Stimulated activated CD8-positive, alpha-beta memory T cell treated with anti-CD3 and anti-CD28 coated beads, Interleukin-4, amount 100 ng/mL, for 1 hour (primary cell): ENCODE measurements at places on chromosomes 6 and 20.

GRCh38 chr20:44908987-44909871 lies 631 bp upstream of the PABPC1L start:
- no peak for DNase-seq

- DNase-seq = no peak
These were observed 109.8 kb downstream of the JAG1 start for GRCh38 chr20:10563935-10564492.

- no peak for DNase-seq
These were observed 800 bp upstream of the DYNLT1 start for GRCh38 chr6:158645064-158646022.

- DNase-seq = no peak
These were observed 26.5 kb downstream of the FYN start for GRCh38 chr6:111846492-111847409.

DNA sequence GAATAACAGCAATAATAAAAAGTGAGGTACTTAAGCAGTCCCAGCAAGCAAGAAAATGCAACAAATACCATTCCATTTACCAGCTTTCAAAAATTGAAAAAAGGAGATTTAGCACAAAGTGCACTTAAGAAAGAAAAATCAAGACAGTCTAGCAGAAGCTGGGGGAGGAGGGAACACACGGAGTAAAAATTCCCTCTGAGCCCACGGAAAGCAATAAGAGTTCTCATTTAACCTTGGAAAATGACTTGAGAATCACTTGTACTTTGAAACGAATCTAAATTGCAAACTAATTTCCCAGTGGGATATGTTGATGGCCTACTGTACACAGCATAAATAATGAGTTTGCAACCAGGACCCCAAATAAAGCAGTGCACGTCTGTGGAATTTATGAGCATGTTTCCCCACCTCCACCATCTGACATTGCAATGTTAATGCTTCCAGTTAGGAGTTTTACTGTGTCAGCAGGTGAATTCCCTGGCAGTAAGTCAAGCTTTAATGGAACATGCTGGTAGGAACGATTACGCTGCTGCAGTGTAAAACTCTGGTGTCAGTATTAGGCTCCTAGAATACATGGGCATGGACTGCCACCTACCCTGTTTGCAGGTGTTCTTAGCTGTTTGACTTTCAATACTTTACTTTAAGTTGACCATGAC lies 386.8 kb downstream of the HDGFL1 start:
- DNase-seq = no peak

- DNase-seq = no peak
These were observed 190.8 kb downstream of the MTFR2 start for GRCh38 chr6:136059308-136059707.

DNA sequence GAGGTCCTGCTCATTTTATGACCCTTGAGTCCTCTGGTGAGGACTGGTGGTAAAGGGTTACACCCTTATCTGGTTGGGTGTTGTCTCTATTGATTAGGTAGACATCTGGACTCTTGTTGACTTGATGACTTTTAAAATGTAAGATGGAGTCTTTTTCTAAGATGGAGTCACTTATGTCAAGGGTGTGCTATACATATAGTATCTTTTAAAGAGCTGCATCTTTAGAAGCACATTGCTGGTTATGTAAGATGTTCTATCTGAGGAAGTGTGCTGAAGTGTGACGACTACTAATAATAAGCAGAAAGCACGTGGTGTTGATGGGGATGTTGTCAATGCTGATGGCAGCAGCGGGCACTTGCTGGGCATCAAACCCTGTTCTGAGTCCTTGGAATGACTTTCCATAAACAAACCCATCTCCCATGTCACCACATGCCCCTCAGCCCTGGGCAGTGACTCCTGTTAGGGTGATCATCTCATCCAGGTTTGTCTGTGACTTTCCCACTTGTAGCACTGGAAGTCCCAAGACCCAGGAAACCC lies 229.6 kb downstream of the EYA2 start:
- DNase-seq = no peak

DNA sequence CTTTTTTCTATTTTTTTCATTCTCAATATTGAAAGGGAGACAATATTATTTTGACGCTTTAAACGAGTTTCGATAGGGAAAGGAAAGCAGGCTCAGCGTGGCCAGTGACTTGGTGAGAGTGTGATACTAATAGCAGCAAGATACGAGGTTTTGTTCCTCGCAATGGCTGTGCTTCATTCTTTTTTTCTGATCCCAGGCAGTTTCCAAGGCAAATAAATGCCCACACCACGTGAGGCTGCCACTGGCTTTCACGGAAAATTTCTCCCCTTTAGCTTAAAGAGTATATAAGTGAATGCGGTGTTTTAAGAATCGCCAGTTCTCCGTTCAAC lies 196.4 kb upstream of the ZNF184 start:
- no peak for DNase-seq

GRCh38 chr6:104896914-104897313 lies 37.2 kb upstream of the HACE1 start:
- DNase-seq = no peak

- DNase-seq = no peak
These were observed 237.3 kb upstream of the CNR1 start for GRCh38 chr6:88403486-88403885.

- no peak for DNase-seq
These were observed 254.6 kb upstream of the PRDM1 start for GRCh38 chr6:105831311-105832097.

GRCh38 chr20:17179840-17180239 lies 47.0 kb upstream of the PCSK2 start:
- no peak for DNase-seq

- DNase-seq = no peak
These were observed 58.3 kb downstream of the HDGFL1 start for GRCh38 chr6:22627644-22628043.

DNA sequence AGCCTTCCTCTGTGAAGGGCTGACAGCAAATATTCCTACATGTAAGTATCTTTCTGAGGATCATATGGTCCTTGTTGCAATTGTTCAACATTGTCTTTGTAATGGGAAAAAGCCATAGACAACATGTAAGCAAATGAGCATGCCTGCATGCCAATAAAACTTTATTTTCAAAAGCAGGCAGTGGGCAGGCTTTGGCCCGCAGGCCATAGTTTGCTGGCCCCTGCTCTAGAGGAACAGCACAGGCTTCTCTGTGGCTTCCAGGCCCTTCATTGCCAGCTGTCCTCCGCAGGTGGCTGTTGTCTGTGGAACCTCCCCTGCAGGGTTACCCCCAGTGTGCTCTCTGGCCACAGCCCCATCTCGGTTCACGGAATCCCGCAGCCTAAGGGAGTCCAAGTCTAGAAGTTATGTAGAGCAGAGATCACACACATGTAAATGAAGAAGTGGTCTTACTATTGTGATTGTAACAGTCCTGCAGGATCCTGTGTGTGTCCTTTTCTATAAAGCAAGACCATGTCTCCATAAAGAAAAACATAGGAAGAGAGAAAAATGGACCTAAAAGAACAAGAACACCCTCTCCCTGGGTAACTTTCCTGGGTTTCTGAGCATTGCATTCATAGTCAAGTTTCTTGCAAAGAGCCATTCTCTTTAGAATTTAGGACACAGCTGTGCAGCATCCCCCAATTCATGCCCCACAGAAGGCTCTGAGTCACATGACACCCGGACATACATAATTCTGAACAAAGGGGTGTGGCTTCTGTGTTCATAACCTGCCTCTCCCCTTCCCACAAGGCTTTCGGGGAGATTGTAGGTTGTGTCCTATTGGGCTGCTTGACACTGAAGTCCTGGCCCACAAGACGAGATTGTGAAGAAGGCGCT lies 10.0 kb downstream of the UNC93A start:
- no peak for DNase-seq

GRCh38 chr6:91678679-91679446 lies 1092.0 kb upstream of the MAP3K7 start:
- no peak for DNase-seq

DNA sequence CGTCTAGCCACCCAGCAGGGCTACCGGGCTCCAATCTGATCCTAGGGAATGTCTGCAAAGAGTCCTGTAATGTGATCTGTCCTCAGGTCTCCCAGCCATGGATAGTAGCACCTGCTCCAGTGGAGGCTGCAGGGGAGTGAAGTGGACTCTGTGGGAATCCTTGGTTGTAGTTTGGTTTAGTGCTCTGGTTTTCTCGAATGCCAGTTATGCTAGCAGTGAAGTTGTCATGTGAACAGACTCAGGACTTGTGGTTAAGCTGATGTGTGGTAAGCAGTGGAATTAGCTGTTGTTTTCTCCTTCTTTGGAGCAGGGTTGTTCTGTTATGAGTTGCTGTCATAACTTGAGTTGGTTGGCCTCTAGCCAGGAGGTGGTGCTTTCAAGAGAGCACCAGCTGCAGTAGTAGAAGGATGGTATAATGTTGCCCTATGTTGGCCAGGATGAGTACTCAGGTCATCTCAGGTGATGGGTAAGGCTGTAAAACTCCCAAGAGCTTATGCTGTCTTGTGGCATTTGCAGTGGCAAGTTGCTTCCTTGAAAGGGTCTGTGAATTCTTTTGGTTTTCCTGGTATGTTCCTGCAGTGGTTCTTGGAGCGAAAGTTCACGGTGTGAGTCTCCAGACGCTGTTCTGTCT lies 390.2 kb downstream of the UTRN start:
- no peak for DNase-seq

DNA sequence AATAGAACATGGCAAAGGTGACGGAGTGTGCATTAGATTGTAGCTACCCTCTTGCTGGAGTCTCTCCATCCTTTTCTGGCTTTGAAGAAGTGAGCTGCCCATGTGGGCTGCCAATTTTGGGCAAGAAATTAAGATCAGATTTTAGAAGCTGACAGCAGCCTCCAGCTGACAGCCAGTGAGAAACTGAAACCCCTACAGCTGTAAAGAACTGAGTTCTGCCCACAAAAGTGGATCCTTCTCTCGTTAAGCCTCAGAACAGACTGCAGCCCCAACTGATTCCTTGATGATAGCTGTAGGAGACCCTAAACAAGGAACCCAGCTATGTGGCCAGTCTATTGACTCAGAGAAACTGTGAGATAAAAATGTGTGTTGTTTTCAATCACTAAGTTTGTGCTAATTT lies 134.1 kb downstream of the CD109 start:
- DNase-seq = no peak

- no peak for DNase-seq
These were observed 64.2 kb downstream of the GCNT2 start for GRCh38 chr6:10585209-10585845.

DNA sequence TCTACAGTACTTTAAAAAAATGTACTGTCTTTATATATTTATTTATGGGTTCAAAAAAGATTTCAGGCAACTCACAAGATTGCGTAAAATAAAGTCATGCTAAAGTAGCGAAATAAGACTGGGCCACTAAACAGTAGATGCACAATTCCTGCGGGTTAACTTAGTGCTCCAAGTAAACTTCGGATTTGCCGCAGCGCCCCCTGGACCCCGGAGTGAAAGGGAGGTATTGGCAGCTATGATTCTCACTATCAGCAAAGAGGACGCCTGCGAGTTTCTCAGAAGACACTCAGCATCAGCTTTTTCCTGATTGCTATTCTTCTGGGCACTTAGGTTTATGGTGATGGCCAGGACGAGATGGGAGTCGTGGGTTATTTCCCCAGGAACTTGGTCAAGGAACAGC lies 1.4 kb downstream of the OTOR start:
- DNase-seq = no peak

- no peak for DNase-seq
These were observed 176.0 kb upstream of the THEMIS start for GRCh38 chr6:128076843-128077242.

GRCh38 chr20:52200870-52201269 lies 9.3 kb upstream of the ZFP64 start:
- no peak for DNase-seq

- DNase-seq = peak; percentile 17
These were observed 548 bp downstream of the AGPAT4 start for GRCh38 chr6:161273274-161273751.

GRCh38 chr6:100464903-100465700 lies at the start of gene SIM1:
SIM1 (minus strand) TSS chr6:100464921; CDS start chr6:100463468, 1,453 bp downstream.
- DNase-seq = no peak

DNA sequence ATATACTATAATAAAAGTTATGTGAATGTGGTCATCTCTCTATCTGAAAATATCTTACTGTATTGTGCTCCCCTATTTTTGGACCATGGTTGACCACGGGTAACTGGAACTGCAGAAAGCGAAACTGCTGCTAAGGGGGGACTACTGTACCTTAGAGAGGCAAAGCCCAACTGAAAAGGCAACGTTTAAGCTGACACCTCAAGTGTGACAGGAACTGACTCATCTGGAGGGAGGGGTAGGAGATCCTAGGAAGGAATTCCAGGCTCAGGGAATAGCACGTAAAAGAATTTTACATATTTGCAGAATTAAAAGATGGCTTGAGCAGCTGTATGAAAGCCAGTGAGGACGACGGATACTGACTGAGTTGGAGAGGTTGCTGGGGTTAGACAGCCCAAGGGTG lies 34.8 kb downstream of the ELOVL2 start:
- DNase-seq = no peak

GRCh38 chr20:56570832-56571231 lies 37.8 kb downstream of the FAM209B start:
- no peak for DNase-seq
